Osteoblast (primary cell): ENCODE measurements at places on chromosomes 5 and 9.

GRCh38 chr5:132389585-132390286, 20.2 kb downstream of the SLC22A5 start:
- DNase-seq, result peak; percentile 95

GRCh38 chr9:81753436-81753835, 64.1 kb upstream of the TLE1 start:
- no peak for DNase-seq

GRCh38 chr5:115418788-115419187, 122.3 kb upstream of the CCDC112 start:
- DNase-seq, result no peak

DNA sequence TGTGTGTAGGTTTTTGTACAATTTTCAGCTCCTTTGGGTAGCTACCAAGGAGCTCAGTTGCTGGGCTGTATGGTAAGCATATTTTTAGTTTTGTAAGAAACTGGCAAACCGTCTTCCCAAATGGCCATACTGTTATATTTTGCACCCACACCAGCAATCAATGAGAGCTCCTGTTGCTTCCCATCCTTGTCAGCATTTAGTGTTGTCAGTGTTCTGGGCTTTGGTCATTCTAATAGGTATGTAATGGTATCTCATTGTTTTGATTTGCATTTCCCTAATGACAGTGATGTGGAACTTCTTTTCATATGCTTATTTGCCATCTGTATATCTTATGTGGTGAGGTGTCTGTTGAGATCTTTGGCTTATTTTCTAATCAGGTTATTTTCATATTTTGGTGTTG, 320.1 kb downstream of the MLLT3 start:
- no peak for DNase-seq

GRCh38 chr9:93298498-93299417, 114.8 kb downstream of the WNK2 start:
- DNase-seq, result peak; percentile 85

- DNase-seq, result no peak
These were observed 2.9 kb downstream of the UIMC1 start for GRCh38 chr5:177003649-177004048.
